ENCODE measurements at places on chromosomes 1 and 21.

GRCh38 chr1:90605070-90605469, 112.0 kb downstream of the BARHL2 start:
- no peak for DNase-seq

DNA sequence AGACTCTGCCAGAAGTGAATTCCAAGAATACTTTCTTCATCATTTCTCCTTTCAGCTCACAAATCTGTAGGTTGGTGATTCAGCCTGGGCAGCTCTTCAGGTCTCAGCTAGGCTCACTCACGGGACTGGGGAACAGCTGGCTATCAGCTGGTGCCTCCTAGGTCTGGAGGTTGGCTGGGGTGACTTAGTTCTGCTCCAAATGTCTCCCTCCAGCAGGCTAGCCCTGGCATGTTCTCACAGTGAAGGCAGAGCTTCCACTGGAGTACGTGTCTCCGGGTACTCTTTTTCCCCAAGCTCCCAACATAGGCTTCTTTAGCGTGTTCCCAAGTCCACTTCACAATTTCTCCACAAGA, 12.5 kb upstream of the VAMP4 start:
- DNase-seq: no peak

- no peak for DNase-seq
These were observed 23.3 kb upstream of the OTUD3 start for GRCh38 chr1:19858893-19859292.

- no peak for DNase-seq
These were observed 141.6 kb downstream of the KCNT2 start for GRCh38 chr1:196466654-196467053.

GRCh38 chr21:46661211-46661625, 25.7 kb downstream of the PRMT2 start:
- no peak for DNase-seq

DNA sequence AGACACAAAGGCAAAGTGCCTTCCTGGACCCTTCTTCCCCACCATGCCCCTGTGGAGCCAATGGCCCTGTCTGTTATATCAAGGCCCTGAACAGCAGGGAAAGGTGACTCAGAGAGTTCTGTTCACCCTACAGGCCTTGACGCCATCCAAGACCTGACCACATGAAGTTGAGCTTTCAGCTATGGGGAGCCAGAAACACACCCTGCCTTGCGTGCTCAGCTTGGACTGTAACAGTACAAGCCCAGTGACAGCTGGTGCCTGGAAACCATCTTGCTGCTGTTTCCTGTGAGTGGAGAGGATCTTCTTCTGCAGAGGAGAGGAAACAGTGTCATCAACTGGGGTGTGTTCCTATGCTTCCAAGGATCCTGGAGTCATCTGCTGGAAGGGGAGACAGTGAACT, 165.0 kb upstream of the IRF2BP2 start:
- DNase-seq: no peak

DNA sequence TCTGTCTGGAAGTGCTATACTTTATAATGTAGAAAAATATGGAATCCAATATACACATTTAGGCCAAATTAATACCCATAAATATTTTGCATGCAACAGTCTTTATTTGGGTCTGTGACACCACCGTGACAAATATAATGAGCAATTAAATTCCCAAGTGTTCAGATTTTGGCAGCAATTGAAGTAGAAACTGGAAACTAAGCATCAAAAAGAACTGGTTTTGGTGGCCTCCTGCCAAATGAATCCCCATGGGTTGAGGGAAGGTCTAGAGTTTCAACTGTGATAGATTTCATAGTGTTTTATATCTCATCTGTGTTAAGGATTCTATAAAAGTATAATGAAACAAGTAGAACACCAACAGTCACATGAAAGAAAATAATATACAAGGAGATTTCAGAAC, 88.4 kb downstream of the DPYD start:
- peak; percentile 33 for DNase-seq

- DNase-seq: no peak
These were observed 36.7 kb upstream of the KCNK2 start for GRCh38 chr1:215045698-215046308.

DNA sequence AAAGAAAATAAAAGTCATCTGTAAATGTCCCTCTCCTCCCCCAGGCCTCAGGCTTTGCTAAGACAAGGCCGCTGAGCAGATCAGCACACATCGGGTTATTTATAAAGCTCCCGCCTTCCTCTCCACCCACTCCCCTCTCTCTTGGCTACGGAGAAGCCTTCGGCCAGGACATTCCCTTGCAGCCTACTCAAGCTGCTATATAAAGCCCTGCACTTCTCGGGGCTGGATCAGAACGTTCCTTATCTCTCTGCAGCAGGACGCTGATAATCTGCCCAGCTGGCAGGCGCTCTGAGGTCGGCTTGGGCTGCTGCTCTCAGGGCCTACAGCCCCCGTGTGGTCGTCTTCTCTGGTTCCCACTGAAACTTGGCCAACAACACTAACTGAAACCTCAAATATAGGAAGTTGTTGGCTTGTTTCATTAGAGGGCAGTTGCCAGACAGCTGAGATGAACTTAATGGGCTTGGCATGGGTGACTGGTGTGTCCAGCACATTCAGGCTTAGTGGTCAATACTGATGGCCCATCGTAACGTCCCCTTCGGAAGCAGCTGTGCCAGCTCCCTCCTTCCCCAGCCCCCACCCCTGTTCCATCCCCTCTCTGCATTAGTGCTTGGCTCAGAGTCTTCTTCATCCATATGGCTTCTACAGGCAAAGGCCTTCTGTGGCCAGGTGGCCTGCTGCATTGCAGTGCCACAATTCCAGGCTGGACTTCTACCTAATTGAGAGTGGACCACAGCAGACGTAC, 64.6 kb downstream of the IER5 start:
- no peak for DNase-seq

GRCh38 chr1:54499360-54500106, 48.5 kb upstream of the ACOT11 start:
- peak; percentile 27 for DNase-seq

GRCh38 chr21:45465105-45465504, 60.1 kb downstream of the COL18A1 start:
- peak; percentile 20 for DNase-seq

- DNase-seq: no peak
These were observed 31.4 kb upstream of the BCL9 start for GRCh38 chr1:147509786-147510395.

- DNase-seq: peak; percentile 8
These were observed 36.9 kb downstream of the RAP1GAP start for GRCh38 chr1:21631944-21632887.

- no peak for DNase-seq
These were observed 64.9 kb upstream of the F3 start for GRCh38 chr1:94606471-94606870.

GRCh38 chr1:162366149-162366548, 10.5 kb downstream of the SPATA46 start:
- no peak for DNase-seq

DNA sequence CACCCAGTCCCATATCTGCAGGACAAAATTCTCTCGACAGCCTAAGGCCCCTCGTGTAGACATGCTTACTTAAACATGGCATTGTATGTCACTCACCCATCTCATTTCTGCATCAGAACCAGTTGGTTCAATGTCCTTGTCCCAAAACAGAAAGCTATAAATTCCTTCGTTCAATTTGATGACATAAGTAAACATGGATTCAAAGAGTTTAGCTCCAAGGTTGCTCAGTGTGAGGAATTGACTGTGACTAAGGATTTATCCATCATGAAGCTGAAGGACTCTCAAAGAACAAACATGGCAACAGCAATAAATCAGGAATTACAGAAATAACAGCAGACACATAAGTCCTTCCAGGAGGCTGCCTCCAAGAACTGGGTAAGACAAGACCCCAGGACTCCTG, 237.2 kb downstream of the TOMM20 start:
- DNase-seq: peak; percentile 9

DNA sequence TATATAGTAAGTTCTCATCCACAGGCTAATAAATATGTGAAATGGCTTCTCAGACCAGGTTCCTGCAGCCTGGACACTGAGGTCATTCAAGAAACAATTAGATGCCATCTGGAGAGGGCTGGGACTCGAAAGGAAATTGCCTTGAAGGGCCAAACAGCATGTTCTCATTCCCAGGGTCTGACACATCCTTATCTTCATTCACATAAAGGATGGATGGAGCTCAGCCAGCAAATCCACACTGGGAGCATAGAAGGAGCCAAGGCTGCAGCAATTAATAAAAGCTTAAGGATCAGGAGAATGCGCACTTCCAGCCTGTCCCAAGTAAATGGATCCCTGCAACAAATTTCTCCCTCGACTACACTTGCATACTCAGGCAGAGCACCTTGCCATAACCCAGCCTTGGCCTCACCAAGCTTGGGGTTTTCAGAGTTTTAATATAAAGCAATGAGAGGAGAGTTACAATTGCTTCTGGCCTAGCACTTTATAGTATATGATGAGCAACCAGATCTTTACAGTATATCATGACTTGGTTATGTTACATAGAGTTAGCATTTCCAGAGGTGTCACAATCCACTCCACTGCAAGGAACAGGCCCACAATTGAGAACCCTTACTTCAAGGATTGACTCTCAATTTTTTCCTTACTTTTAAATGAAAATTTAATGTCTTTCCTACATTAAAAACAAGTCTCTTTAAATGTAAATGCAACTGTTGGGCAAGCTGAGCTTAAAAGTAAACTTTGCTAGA, 55.9 kb downstream of the BCAR3 start:
- DNase-seq: no peak

DNA sequence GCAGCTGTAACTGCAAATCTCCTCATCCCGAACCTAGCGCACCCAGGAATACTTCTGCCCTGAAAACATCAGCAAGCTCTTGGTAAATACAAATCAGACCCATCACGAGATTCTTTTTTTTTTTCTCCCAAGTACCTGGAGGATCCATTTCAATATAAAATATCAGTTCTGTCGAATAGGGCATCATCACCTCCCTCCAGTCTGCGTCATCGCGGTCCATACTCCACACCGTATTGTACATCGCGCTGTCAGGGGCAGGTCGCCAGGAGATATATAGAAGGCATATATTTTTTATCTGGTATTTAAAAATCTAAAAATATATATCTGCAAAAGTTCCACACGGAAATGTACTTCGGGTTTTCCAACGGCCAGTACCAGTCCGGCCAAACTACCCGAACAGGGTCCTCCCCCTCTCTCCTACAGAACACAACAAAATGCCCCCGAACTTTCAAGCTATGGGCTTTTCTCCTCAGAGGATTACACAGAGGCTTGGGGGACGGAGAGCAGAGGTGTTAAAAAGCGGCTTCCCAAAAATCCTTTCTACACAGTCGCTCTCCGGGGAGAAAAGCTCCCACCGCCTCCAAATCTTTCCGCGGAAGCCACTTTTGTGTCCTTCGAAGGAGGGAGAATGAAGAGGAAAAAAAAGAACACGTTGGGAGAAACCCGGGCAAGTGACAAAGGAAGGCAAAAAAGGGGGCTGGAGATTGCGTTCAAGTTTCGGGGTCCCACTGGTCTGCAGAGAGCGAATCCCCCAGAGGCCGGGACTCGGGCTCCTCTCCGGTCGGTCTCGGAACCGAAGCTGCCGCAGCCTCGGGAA, 509 bp downstream of the PIK3R3 start:
- peak; percentile 68 for DNase-seq

GRCh38 chr1:67515324-67516080, 85.3 kb upstream of the SERBP1 start:
- DNase-seq: no peak

- no peak for DNase-seq
These were observed 18.5 kb downstream of the CHIT1 start for GRCh38 chr1:203210988-203211387.

GRCh38 chr1:61910035-61910434, 167.8 kb downstream of the PATJ start:
- no peak for DNase-seq

DNA sequence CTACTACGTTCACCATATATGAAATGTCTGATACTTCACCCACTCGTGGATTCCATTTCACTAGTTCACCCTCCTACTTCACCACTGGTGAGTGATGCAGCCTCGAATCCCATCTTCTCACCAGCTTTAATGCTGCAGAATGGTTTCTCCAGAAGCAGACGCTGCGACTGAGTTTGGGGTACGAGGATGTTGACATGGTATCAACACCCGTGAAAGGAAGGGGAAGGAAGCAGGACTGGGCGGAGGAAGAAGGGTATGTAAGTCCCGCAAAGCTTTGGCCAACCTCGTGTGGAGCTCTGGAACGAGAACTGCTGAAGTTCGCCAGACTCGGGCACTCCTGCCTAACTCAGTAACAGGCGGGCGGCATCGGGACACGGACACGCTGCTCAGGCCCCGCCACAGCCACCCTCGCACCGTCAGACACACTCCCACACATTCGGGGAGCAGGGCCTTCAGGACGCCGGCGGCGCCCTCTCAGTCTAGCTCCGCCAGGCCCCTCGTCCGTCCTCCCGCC, 833 bp upstream of the DIP2A start:
- no peak for DNase-seq

DNA sequence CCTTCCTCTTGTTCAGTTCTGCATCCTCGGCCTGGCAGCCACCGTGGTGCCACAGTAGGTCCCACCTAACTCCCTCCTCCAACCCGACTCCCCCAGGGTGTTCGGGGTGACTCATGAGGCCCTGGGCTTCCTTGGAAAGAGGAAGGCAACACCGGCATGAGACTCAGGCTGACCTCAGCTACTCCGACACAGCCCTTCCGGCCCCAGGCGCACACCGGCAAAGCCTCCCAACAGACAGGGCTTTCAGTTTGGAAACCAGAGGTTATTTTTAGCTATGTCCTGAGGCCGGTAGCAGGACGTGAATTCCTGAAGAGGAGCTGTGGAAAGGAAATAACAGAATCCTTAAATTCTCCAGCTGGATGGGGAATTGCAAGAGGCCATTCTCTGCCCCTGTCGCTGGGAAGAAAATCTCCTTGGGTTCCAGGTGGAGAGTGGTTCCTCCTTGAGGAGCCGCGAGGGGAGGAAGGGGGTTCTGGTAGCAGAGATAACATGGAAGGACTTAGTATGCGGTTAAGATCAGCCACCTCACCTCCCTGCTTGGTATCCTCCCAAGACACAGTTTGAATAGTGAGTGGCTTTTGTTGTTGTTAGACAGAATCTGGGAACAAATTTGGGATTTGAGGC, 24.4 kb downstream of the PLXNA2 start:
- no peak for DNase-seq

DNA sequence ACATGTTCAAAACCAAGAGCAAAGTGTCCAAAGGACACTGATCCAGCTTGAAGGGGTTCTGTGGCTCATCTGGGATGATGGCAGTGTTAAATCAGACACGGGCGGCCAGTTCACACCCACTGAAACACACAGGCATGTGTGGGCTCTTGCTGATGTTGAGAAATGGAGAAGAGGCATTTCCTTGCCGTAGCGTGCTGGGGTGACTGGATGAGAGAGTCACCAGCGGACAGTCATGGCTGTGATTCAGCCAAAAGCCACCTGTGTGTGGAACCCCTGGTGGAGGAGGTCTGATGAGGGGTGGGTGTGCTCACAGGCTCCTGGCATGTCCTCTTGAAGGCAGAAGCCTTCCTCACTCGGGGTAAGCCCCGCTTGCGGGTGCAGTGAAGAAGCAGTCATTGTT, 7.2 kb downstream of the C1orf35 start:
- no peak for DNase-seq

- no peak for DNase-seq
These were observed 98.2 kb downstream of the DHRS3 start for GRCh38 chr1:12519693-12520364.

Data from NCI-H1417 (cell line).